Progenitor cell of endocrine pancreas (in vitro differentiated cells): ENCODE measurements at places on chromosomes 4 and X.

GRCh38 chr4:89254847-89255246 lies 52.8 kb downstream of the GPRIN3 start:
- no peak for DNase-seq

- DNase-seq, result no peak
These were observed at the start of gene GDI1 for GRCh38 chrX:154436983-154437752. Gene GDI1 (plus strand): TSS chrX:154437154. CDS start chrX:154437255, 101 bp downstream.

DNA sequence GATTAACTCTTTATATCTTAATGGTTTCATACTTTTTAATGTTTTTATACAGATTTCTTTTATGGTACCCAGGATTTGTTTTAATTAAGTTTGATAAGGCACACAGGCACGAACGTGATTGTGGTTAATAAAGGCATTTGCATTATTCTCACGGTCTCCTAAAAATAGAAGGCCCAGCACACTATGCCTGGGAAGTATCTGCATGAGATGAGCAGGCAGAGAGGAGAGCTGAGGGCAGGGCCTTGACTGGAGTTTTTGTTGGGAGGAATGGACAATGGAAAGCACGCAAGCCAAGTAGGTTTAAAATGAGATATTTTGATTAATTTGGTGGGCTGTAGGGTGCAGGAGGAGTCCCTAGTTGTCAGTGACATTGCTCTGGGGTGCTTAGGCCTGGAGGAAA lies 1714.3 kb upstream of the PCDH7 start:
- no peak for DNase-seq

GRCh38 chr4:172688534-172688933 lies 480.1 kb upstream of the GALNT7 start:
- no peak for DNase-seq

DNA sequence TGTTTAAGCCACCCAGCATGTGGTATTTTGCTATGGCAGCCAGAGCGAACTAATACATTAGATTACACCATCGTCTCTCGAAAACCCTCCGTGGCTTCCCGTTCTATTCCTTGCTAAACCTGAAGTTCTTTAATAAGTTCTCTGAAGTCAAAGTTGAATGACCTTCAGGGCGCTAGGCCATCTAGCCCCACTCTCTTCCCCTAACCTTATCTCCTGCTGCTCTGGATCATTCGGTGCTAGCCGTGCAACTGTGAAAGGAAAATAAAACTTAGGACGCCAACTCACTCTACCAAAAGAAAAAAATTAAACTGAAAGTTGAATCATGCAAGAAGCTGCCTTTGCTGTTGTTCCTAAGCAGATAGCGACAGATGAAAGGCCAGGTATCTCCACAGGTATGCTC lies 40.0 kb downstream of the CHRNA9 start:
- DNase-seq, result no peak

DNA sequence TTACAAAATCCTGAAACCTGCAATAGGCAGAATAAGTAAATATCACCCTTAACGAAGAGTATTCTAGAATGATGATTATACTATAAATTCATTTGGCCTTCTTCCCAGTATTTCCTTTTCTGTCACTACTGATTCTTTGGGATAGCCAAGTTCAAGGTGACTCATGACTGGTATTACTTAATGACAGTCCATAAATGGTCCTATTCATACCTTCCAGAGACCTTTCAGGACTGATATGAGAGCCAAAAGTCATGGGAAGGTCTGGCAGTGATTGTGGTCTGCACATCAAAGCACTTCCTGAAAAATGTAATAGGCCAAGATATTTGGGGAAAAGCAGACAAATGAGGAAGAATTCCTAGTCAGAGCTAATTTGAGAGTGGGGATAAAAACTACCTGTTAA lies 239.6 kb upstream of the FAM47A start:
- no peak for DNase-seq

- DNase-seq, result no peak
These were observed 109.3 kb downstream of the MGST2 start for GRCh38 chr4:139774759-139775487.

GRCh38 chr4:36286481-36286871 lies 5.1 kb downstream of the DTHD1 start:
- no peak for DNase-seq

GRCh38 chr4:71663780-71664179 lies 120.1 kb downstream of the GC start:
- no peak for DNase-seq

GRCh38 chrX:43564953-43565352 lies 91.1 kb upstream of the MAOA start:
- DNase-seq, result no peak

DNA sequence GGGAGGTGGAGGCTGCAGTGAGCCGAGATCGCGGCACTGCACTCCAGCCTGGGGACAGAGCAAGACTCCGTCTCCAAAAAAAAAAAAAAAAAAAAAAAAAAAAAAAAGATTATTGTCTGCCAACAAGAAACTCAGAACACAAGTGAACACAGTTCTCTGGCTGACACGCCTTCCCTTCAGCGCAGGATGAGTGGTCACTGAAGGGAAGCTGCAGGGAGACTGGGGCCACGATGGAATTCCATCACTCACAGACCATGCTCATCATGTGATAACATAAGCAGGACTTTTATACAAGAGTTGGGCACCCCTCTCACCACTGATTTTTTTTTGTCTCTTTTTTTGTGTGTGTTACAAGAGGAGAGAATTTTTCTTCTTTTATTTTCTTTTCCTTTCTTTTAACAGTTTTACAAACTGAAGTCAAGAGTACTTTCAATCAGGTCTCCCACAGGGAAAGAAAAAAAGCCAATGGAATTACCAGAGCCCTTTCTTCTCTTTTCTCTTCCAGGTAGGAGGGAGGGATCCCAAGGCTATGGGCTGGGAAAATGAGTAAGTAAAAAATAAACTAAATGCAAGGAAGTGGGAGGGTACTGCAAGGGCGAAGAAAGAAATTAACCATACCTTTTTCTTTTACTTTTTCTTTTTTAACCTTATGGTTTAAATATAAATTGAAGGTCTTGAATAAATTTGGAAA lies 435.6 kb downstream of the GPM6A start:
- DNase-seq, result no peak

DNA sequence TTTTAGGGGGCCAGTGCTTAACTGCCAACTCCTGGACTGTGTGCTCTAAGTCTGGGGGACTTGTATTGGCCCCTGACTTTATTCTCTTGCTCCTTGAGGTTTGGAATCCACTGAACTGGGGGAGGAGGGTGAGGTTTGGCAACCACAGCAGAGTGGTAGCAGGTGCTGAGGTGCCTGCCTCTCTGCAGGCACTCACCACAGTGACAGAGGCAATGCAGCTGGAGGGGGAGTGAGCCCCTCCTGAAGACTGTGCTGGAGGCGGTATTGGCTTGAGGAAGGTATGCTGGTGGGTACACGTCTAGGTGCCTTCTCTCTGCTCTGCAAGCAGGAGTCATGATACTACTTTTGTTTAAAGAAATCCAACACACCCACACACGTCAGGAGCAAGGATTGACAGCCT lies 24.6 kb downstream of the CFAP299 start:
- no peak for DNase-seq

DNA sequence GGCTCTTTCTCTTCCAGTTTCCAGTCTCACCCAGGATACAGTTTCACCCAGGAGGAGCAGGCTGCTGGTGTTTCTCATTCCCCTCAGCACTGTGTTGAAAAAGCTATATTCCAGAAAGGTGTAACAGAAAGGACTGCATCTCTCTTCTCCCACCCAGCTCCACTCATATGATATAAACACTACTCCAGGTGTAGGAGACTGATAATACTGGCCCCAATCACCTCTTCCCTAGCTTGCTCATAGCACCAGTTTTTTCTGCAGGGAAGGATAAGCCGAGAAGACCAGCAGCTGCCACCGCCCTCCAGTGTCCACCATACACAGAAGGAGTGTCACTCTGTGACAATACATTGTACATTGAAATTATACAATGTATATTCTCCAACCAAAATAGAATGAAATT lies 105.5 kb upstream of the STK26 start:
- no peak for DNase-seq

GRCh38 chr4:51931461-51931860 lies 88.5 kb downstream of the DCUN1D4 start:
- DNase-seq, result no peak

DNA sequence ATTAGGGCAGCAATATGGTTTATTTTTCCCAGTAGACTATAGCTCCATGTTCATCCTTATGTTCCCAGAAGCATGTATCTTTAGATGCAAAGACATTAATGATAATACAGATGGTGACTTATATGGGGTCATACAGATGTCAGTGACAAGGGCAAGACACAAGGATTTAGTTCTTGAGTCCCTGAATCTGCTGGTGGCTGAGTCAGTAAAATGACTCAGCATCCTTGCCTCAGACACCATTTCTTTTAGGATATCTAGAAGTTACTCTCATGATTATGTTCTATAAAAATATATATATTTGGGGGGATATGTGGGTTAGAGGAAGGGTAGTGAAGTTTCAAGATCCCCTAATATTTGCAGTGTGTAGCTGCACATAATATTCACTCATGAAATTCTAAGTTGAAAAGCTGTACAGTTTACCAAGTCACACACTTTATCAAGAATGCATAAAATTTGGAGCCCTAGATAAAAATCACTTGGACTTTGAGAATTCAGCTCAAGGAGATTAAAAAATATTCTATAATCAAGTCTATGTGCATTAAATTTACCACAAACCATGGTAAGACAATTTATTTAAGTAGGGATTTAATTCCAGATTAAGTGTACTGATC lies 101.9 kb downstream of the LNX1 start:
- DNase-seq, result no peak

DNA sequence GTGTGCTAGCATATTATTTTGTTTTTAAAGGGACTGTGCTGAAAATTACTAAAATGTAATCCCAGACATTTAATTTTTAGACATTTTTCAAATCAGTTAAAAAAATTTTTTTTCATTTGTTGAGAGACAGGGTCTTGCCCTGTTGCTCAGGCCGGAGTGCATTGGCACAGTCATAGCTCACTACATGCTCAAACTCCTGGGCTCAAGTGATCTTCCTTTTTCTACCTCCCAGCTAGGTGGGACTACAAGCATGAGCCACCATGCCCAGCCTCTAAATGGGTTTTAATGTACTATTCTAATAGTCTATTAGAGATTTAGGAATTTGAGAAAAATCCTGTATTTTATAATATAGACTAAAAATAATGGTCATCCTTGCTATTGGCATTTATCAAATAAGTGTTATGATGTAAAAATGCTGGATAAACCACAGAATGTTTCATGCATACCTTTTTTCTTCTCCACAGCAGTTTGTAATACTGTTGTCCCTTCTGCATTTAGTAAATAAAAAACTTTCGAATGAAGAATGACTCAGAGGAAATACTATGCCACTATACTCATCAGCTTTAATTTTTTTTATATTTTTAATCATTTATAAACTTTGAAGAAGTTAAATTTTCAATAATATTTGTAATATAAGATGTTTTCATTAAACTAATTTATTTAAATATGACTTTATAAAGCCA lies 29.9 kb downstream of the CPEB2 start:
- no peak for DNase-seq

DNA sequence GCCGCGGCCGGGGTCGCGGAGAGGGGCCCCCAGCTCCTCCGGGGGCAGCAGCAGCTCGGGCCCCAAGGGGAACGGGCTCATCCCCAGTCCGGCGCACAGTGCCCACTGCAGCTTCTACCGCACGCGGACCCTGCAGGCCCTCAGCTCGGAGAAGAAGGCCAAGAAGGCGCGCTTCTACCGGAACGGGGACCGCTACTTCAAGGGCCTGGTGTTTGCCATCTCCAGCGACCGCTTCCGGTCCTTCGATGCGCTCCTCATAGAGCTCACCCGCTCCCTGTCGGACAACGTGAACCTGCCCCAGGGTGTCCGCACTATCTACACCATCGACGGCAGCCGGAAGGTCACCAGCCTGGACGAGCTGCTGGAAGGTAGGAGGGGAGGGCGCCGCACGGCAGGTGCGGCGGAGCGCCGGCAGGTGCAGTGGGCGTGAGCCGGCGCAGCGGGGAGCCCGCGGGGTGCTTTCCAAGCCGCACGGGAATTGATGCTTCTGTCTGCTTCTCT lies 886 bp downstream of the DCLK2 start:
- peak; percentile 17 for DNase-seq

- DNase-seq, result no peak
These were observed 126.5 kb downstream of the KIT start for GRCh38 chr4:54784161-54784671.

DNA sequence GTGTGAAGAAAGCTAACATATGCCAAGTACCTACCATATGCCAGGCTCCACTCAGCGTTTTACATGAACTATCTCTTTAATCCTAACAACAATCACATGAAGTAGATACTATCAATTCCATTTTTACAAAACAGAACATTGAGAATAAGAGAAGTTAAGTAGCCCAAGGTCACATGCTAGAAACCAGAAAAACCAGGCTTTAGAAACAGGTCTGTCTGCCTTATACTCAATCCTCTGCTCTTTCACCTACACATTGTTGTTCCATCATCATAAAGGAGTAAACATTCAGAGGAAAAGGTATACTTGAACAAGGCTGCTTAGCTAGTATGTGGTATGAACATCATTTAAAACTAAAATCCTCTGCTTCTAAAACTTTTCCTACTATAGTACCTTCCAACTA lies 42.1 kb downstream of the WDFY3 start:
- DNase-seq, result no peak
